Hepatic stellate cell (primary cell): ENCODE measurements at places on chromosomes 13 and 19.

DNA sequence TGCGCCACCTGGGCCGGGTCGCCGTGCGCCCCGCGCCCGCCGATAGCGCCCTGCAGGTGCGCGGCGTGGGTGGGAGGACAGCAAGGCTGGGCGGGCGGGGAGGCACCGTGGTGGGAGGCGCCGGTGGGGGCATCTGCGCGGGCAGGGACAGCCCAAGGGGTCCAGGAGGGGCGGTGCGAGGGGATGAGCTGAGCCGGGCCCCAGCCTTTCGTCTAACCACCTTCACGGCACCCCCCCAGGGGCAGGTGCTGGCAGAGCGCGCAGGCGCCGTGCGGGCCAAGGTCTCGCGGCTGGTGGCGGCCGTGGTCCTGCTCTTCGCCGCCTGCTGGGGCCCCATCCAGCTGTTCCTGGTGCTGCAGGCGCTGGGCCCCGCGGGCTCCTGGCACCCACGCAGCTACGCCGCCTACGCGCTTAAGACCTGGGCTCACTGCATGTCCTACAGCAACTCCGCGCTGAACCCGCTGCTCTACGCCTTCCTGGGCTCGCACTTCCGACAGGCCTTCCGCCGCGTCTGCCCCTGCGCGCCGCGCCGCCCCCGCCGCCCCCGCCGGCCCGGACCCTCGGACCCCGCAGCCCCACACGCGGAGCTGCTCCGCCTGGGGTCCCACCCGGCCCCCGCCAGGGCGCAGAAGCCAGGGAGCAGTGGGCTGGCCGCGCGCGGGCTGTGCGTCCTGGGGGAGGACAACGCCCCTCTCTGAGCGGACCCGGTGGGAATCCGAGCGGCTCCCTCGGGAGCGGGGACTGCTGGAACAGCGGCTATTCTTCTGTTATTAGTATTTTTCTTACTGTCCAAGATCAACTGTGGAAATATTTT, 3.1 kb downstream of the KISS1R start:
- DNase-seq, result no peak

GRCh38 chr19:47719047-47719859, 6.0 kb downstream of the EHD2 start:
- DNase-seq, result peak; percentile 95

- DNase-seq, result no peak
Measured at GRCh38 chr13:67146523-67147130, 83.5 kb downstream of the PCDH9 start.

DNA sequence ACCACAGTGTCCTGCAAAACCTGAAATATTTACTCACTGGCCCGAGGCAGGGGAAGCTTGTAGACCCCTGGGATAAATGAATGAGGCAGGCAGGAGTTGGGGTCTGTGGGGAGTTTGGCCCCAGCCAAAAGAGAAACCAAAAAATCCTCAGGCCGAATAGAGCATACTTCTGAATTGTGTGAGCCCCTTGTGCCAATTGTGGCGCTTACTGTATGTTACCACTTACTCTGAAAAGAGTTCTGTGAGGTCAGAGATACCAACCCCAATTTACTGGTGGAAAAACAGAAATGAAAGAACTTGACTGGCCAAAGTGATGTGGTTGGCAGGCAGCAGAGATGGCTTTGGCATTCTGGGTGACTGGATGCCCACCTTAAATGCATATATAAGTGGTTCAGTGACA, 6.9 kb downstream of the CARM1 start:
- no peak for DNase-seq

- no peak for DNase-seq
Measured at GRCh38 chr19:50423279-50424113, 4.8 kb downstream of the SPIB start.

DNA sequence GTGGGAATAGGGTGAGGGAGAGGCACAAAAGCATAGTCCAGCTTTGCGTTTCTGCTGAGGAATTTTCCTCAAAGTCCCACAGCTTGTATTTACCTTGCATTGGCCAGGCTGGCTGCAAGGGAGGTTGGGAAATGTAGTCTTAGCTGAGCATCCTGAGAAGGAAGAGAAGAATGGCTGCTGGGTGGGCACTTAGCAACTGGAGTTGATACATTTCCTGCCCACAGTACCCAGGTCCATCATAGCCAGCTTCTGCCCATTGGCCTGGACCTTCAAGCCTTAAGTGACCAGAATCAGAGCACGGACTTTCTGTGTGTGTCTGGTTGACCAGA, 112.4 kb downstream of the SIPA1L3 start:
- no peak for DNase-seq

- DNase-seq, result peak; percentile 78
Measured at GRCh38 chr13:24511019-24511815, 1.4 kb downstream of the PARP4 start.

- no peak for DNase-seq
Measured at GRCh38 chr13:98609756-98610155, 32.8 kb upstream of the STK24 start.

- DNase-seq, result no peak
Measured at GRCh38 chr19:40286971-40287421, 1.9 kb upstream of the AKT2 start.

DNA sequence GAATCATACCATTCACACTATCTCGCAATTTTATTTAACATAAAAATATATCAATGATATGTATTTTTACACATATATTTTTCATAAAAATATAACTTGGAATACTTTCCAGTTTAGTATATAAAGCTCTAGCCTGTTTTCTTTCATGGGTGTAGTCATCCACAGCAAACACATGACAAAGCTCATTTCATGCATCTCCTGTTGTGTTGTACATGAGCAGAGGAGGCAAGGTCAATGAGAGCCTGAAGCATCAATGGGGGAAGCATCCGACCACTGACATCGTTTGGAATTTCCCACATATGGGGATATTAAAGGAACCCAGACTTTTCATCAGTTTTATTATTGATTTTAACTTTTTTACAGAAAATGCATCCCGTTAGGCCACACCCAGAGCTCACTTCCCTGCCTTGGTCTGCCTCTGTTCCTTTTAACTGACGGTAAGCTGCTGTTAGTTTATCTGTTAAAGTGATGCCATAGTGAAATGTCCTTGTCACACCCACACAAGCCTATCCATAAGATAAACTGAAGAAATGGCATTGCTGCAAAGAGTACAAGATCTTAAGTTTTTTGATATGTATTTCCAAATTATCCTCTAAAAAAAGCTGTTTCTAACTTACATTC, 44.0 kb downstream of the MIPEP start:
- DNase-seq, result no peak

DNA sequence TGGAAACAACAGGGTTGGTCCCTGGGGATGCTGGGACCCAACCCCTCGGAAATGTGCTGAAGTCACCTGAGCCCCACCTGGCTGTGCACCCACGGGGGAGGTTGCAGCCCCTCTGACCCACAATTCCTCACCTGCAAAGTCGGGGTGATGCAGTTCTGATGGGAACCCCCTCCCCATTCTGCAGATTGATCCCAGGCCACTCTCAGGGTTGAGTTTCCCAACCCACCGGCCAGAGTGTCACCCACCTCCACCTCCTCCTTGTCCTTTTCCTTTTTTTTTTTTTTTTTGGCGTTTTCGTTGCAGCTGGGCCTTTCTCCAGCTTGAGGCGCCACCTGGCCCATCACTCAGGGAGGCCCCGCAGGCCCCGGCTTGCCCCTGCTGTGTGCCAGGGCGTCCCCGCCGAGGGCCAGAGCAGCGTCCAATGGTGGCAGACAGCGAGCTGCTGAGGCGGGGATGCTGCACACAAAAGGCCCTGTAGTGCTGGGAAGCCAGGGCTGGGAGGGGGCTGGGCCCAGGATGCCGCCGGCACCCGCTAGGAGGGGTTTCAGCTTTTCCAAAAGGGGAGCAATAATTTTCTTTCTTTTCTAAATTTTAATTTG, 4.6 kb downstream of the PIK3R2 start:
- DNase-seq, result no peak

GRCh38 chr13:22874839-22875238, 305.9 kb upstream of the SGCG start:
- no peak for DNase-seq

GRCh38 chr13:101092985-101093384, 323.3 kb downstream of the NALCN start:
- DNase-seq, result peak; percentile 12

DNA sequence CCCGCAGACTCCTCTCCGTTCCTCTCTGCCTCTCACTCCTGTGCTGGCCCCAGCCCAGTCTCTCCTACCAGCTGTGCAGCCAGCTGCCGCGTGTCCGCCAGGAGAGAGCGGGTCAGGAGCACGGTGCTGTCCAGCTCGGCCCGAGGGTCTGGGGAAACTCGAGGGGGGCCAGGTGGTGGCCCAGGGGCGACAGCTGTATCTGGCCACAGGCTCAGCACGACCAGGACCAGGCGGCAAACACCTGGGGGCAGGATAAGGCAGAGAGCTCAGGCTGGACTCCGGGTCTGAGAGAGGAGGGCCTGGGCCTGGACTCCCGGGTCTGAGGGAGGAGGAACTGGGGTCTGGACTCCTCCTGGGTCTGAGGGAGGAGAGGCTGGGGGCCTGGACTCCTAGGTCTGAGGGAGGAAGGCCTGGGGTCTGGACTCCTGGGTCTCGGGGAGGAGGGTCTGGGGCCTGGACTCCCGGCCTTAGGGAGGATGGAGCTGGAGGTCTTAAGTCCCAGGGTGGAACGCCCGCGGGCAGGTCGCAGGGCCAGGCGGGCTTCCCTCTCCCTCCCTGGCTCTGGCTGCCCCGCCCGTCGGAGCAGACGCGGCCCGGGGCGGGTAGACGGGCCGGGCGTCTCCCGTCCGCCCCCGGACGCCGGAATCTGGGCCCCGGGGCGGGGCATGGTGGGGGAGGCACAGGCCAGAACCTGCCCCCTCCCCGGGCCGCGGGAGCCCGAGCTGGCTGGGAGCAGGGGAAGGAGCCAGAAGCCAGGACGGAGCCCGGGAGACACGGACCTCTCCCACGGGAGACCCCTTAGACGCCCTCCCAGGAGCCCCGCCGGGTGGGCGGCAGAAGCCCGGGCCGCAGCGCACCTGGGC, 1.3 kb downstream of the IL11 start:
- peak; percentile 88 for DNase-seq

DNA sequence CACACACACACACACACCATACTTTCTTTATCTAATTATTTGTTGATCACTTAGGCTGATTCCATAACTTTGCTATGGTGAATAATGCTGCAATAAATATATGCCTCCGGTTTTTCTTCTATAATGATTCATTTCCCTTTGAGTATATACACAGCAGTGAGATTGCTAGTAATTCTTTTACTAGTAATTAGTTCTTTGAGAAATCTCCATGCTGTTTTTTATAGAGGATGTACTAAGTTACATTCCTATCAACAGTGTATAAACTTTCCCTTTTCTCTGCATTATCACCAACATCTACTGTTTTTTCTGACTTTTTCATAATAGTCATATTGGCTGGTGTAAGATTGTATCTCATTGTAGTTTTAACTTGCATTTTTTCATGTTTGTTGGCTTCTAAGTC, 1405.1 kb downstream of the PCDH9 start:
- no peak for DNase-seq

- DNase-seq, result no peak
Measured at GRCh38 chr19:18253716-18254115, 20.5 kb downstream of the IQCN start.

- DNase-seq, result no peak
Measured at GRCh38 chr19:42589792-42590191, 4.9 kb downstream of the CEACAM8 start.

DNA sequence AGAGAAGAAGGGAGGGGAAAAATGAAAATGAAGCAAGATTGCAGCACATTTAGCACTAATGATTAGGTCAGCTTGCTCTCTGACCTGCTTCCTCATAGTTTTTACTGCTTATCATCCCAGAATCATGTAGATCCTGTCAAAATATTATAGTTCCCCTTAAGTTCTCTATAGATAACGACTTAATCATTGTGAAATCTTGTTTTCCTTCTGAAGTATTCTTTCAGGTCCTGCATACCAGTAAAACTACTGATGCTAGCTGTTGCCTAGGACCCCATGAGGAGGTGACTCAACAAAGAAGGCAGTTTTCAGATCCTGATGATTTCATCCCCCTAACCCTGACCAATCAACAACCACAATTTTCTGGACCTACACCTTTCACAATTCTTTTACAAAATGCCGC, 1131.7 kb downstream of the SLITRK5 start:
- DNase-seq, result no peak

DNA sequence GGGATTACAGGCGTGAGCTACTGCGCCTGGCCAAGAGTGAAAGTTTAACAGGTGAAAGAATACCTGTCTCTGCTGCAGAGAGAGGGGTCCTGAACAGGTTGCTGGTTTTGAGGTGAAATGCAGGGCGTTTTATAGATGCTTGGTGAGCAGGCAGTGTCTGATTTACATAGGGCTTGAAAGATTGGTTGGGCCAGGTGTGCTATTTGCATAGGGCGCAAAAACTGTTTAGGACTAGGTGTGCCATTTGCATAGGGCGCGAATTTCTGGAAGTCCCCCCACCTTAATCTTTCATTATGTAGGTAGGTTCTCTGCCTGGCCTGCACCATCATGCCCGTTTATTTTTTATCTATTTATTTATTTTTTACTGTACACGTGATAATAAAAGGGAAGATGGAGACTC, 4.5 kb upstream of the NDUFB7 start:
- DNase-seq, result no peak

GRCh38 chr13:43058318-43058674, 34.9 kb downstream of the DNAJC15 start:
- DNase-seq, result no peak

- DNase-seq, result no peak
Measured at GRCh38 chr19:32020538-32020937, 324.9 kb upstream of the ZNF507 start.

- no peak for DNase-seq
Measured at GRCh38 chr19:48807590-48808308, 3.1 kb downstream of the BCAT2 start.

- DNase-seq, result no peak
Measured at GRCh38 chr19:41552558-41552957, 23.4 kb upstream of the CEACAM21 start.
